ENCODE measurements at places on chromosomes 5 and 9. TPM values are rescaled to one million over a fixed set of nuclear protein-coding genes. Genes with fewer than 3 reads are reported as not detected.

DNA sequence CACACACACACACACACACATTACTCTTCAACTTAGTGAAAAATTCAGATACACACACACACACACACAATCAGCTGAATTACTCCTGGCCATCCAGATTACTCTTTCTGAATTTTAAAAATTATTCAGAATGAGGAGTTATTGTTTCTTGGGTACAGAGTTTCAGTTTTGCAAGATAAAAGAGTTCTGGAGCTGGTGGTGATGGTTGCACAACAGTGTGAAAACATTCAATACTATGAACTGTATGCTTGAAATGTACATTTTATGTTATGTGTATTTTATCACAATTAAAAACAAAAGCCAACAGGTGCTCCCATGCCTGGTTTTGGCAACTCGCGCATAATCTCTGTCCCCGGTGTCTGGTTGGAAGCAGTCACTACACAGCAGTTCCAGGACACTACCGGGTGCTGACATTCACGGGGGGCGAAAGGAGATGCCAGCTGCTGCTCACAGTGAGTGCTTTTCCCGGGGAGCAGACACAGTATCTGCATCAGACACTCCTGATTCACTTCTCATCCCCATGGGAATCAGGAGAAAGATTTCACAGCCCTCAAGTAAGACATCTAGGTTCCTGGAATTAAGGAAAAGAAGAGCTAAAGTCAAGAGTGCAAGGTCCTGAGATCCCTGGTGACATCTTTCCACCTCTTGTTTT, 55.7 kb downstream of the LHFPL2 start:
- H3K27ac ChIP-seq: no peak overlapping the region
- H3K27me3 ChIP-seq: peaks cover 1% of the 10 kb centered on the region
- peaks cover 9% of the 10 kb centered on the region for H3K4me1 ChIP-seq
- H3K36me3 ChIP-seq: no peaks in the 10 kb centered on the region

DNA sequence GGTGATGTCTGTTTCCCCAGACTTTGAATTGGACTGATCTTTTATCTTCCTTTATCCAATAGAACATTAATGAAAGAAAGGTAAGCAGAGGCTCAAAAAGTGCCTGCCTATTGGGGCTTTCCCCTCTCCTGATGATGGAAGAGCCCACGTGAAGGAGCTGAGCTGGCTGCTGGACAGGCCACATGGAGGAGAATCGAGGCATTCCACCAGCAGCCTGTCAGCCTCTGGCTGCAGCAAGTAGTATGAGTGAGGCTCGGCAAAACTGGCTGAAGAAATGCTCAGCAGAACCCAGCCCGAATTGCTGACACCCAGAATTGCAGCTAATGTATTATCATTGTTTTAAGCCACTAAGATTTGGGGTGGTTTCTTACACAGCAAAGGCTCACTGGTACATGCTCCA, 66.5 kb upstream of the STC2 start:
- H3K27me3 ChIP-seq: peaks cover 39% of the 10 kb centered on the region
- peaks cover 4% of the 10 kb centered on the region for H3K36me3 ChIP-seq
- no peak overlapping the region for H3K27ac ChIP-seq
- H3K4me3 ChIP-seq: no peak overlapping the region
- no peaks in the 10 kb centered on the region for H3K4me1 ChIP-seq

DNA sequence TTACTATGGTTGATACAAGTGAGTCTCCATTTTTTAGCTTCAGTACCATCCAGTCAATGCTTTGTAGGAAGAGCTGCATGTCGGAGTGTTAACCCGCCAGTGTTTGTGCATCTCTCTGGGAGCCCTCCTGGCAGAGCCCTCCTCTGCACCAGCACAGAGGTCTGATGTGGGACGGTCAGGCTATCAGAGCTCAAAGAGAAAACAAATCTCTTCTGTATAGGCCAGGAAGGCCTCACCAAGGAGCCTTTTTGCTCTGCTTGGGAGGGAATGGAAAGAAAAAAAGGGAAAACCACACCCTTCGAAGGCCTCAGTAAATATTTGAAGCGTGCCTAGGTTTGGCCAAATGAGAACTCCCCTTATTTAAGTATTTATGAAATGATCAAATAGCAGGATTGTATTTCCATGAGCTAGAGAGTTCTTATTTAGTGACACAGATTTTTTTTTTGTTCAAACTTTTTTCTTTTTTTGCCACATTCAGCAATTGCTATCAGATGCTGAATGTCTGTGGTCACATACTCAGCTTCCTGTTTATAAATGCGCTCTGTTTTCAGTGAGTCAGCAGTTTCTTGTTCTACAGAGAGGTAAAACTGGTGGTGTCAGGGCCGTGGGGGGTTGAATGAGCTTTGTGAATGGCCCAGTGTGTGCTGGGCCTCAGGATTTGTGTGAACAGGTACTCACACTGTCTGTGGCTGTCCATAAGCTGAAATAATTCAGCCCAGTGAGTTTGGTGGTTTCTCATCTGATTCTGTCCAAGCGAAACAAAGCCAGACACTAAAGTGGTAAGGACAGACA, 226.6 kb downstream of the SNX18 start:
- DNase-seq: peak; percentile 63
- H3K4me1 ChIP-seq: peaks cover 15% of the 10 kb centered on the region
- peak overlapping the region; percentile 79 for H3K27ac ChIP-seq
- peak overlapping the region; percentile 8 for H3K4me3 ChIP-seq

GRCh38 chr9:10104774-10105173, 508.0 kb downstream of the PTPRD start:
- no peak for DNase-seq
- H3K27me3 ChIP-seq: no peaks in the 10 kb centered on the region
- no peaks in the 10 kb centered on the region for H3K36me3 ChIP-seq

- no peaks in the 10 kb centered on the region for H3K4me1 ChIP-seq
- no peak overlapping the region for H3K4me3 ChIP-seq
- H3K27me3 ChIP-seq: no peaks in the 10 kb centered on the region
- no peak overlapping the region for H3K27ac ChIP-seq
- no peaks in the 10 kb centered on the region for H3K36me3 ChIP-seq
Measured at GRCh38 chr5:121719255-121719654, 132.4 kb upstream of the FTMT start.

- DNase-seq: no peak
- H3K4me1 ChIP-seq: no peaks in the 10 kb centered on the region
- H3K27ac ChIP-seq: no peak overlapping the region
- H3K27me3 ChIP-seq: no peaks in the 10 kb centered on the region
Measured at GRCh38 chr5:89471115-89471514, 588.1 kb upstream of the MEF2C start.

- DNase-seq: no peak
- H3K36me3 ChIP-seq: no peaks in the 10 kb centered on the region
- H3K27me3 ChIP-seq: peaks cover 7% of the 10 kb centered on the region
- H3K4me3 ChIP-seq: peak overlapping the region; percentile 44
- no peak overlapping the region for H3K27ac ChIP-seq
Measured at GRCh38 chr5:10607666-10608073, 43.8 kb downstream of the ANKRD33B start.

The MSX2 gene
- polyA plus RNA-seq: not detected

GRCh38 chr5:128966846-128967245, 1.6 kb downstream of the SLC27A6 start:
- DNase-seq: no peak
- no peak overlapping the region for H3K27ac ChIP-seq
- peaks cover 39% of the 10 kb centered on the region for H3K27me3 ChIP-seq

The CATSPER3 gene
- polyA plus RNA-seq: 0.67 TPM

The WASHC1 gene
- 2.4 TPM for polyA plus RNA-seq

The PHAX gene
- 83.9 TPM for polyA plus RNA-seq

The RNF183 gene
- polyA plus RNA-seq: not detected

DNA sequence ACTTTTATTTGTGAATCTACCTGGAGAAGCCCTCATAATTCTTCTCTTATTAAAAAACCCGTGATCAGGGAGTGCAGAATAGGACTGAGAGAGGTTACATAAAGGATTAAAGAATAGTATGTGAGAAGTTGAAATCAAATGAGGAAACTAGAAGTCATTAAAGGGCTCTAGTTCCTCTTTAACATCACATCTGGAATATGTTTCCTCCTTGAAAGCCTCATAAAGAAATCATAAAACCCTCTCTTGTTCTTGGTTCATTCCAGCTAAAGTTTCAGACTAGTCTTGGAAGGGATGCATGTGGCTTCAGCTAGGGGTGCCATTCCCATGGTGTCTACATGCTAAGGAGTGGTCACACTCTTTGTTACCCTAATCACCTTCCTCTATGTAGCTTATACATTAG, 5.7 kb upstream of the C5orf46 start:
- H3K36me3 ChIP-seq: no peaks in the 10 kb centered on the region
- H3K27me3 ChIP-seq: peaks cover 6% of the 10 kb centered on the region
- H3K4me3 ChIP-seq: no peak overlapping the region
- H3K27ac ChIP-seq: no peak overlapping the region

DNA sequence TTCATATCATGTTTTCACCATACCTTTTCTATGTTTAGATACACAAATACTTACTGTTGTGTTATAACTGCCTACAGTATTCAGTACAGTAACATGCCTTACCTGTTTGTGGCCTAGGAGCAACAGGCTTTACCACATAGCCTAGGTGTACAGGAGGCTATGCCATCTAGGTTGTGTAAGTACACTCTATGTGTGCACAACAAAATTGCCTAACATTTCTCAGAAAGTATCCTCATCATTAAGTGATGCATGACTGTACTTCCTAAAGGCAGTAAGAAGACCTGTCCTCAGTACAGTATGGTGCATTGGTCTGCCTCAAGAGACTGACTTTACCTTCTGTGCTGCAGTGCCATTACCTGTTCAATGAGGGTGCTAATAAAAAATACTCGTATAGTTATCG, 7.9 kb downstream of the TXN start:
- no peak for DNase-seq
- H3K4me1 ChIP-seq: peaks cover 5% of the 10 kb centered on the region
- H3K27ac ChIP-seq: no peak overlapping the region
- no peak overlapping the region for H3K4me3 ChIP-seq
- no peaks in the 10 kb centered on the region for H3K36me3 ChIP-seq

The CYSRT1 gene
- polyA plus RNA-seq: not detected

DNA sequence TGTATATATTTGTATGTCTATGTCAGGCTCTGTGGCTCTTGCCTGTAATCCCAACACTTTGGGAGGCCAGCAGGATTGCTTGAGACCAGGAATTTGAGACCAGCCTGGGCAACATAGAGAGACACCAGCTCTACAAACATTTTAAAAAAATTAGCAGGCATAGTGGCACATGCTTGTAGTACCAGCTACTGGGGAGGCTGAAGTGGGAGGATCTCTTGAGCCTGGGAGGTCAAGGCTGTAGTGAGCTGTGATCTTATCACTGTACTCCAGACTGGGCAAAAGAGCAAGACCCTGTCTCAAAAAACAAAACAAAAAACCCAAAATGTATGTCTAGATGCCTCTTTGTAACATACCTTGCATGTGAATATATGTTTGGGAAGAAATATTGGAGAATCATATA, 15.8 kb downstream of the ARRDC3 start:
- no peak for DNase-seq
- no peak overlapping the region for H3K4me3 ChIP-seq
- H3K27ac ChIP-seq: no peak overlapping the region
- H3K4me1 ChIP-seq: peaks cover 12% of the 10 kb centered on the region
- H3K36me3 ChIP-seq: no peaks in the 10 kb centered on the region

GRCh38 chr9:23824830-23825591, 1.0 kb downstream of the ELAVL2 start:
- no peak for DNase-seq
- no peak overlapping the region for H3K4me3 ChIP-seq
- H3K27ac ChIP-seq: no peak overlapping the region
- H3K27me3 ChIP-seq: peaks cover 42% of the 10 kb centered on the region
- peaks cover 7% of the 10 kb centered on the region for H3K36me3 ChIP-seq

The SERF1A gene
- 2.6 TPM for polyA plus RNA-seq

DNA sequence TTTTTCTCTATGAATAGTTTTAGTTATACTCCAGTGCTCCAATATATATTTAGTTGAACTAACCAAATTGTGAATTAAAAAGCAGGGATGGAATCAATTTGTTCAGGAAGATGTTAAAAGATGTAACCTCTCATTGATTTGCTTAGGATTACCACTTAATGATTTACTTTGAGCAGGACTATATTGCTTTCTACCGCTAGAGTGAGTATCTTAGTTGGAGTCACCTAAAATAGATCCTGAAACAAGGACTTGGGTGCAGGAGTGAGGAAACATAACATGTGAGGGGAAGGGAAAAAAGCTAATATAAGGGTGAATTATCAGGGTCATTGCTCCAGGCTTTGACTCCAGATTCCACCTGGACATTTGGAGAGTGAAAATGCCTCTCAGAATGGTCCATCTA, 2277.4 kb upstream of the C9orf72 start:
- no peak for DNase-seq
- H3K4me3 ChIP-seq: no peak overlapping the region
- no peaks in the 10 kb centered on the region for H3K36me3 ChIP-seq
- no peaks in the 10 kb centered on the region for H3K27me3 ChIP-seq

DNA sequence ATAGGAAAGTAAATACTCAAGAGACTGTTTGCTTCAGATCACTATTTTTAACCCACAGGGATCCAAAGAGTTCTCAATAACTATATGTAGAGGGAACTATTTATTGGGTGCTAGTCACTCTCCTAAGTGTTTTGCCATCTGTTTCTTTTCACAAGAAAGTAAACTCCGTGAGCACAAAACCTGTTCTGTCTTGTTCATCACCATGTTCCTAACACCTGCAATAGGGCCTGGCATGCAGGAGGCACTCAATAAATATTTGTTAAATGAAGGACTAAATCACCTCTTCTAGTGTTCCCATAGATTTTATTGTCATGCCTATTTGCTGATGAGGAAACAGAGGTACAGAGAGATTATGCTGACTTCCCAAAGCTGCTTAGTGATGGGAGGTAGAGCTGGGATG, 118.2 kb downstream of the VCAN start:
- H3K36me3 ChIP-seq: no peaks in the 10 kb centered on the region
- peaks cover 11% of the 10 kb centered on the region for H3K27me3 ChIP-seq
- no peaks in the 10 kb centered on the region for H3K4me1 ChIP-seq
- no peak for DNase-seq

GRCh38 chr9:116232424-116233159, 79.0 kb downstream of the PAPPA start:
- peaks cover 3% of the 10 kb centered on the region for H3K36me3 ChIP-seq
- H3K27me3 ChIP-seq: peaks cover 4% of the 10 kb centered on the region
- no peaks in the 10 kb centered on the region for H3K4me1 ChIP-seq

GRCh38 chr5:173228107-173228506, 6.9 kb downstream of the NKX2-5 start:
- H3K4me3 ChIP-seq: peak overlapping the region; percentile 49
- peaks cover 66% of the 10 kb centered on the region for H3K27me3 ChIP-seq
- no peak for DNase-seq
- H3K27ac ChIP-seq: no peak overlapping the region

The CLIC3 gene
- 16.9 TPM for polyA plus RNA-seq

- H3K36me3 ChIP-seq: no peaks in the 10 kb centered on the region
- no peak overlapping the region for H3K27ac ChIP-seq
- H3K27me3 ChIP-seq: no peaks in the 10 kb centered on the region
- no peak for DNase-seq
- H3K4me1 ChIP-seq: no peaks in the 10 kb centered on the region
Measured at GRCh38 chr5:59458321-59458720, 435.2 kb downstream of the PDE4D start.

GRCh38 chr9:33297432-33297831, 7.1 kb downstream of the NFX1 start:
- H3K4me1 ChIP-seq: peaks cover 80% of the 10 kb centered on the region
- peak; percentile 34 for DNase-seq
- H3K4me3 ChIP-seq: peak overlapping the region; percentile 75
- H3K27me3 ChIP-seq: no peaks in the 10 kb centered on the region

GRCh38 chr9:77988630-77989029, 43.0 kb downstream of the GNAQ start:
- no peak for DNase-seq
- H3K4me3 ChIP-seq: no peak overlapping the region
- H3K27me3 ChIP-seq: no peaks in the 10 kb centered on the region
- no peak overlapping the region for H3K27ac ChIP-seq
- peaks cover 14% of the 10 kb centered on the region for H3K36me3 ChIP-seq
- peaks cover 47% of the 10 kb centered on the region for H3K4me1 ChIP-seq

The INSYN2B gene
- not detected for polyA plus RNA-seq

All from naive thymus-derived CD8-positive, alpha-beta T cell (primary cell).